Lung microvascular endothelial cell (primary cell): ENCODE measurements at places on chromosomes 6 and 20. TPM values are rescaled to one million over a fixed set of nuclear protein-coding genes. Genes with fewer than 3 reads are reported as not detected.

ELOVL2 gene
- total RNA-seq: not detected in 2 replicates

CRISP2 gene
- not detected in 2 replicates for total RNA-seq

RNF39 gene
- total RNA-seq: not detected in 2 replicates

RHAG gene
- total RNA-seq: not detected in 2 replicates

NXT1 gene
- 20.5 and 29.4 TPM in 2 replicates for total RNA-seq

HLA-DMB gene
- under 0.01 TPM in 1 of 2 replicates, not detected in the other for total RNA-seq

CTNNBL1 gene
- 19.4 and 23.4 TPM in 2 replicates for total RNA-seq

DEFB125 gene
- total RNA-seq: not detected in 2 replicates

SLC22A2 gene
- not detected in 2 replicates for total RNA-seq

PROKR2 gene
- not detected in 2 replicates for total RNA-seq

PRPH2 gene
- 0.44 and 0.60 TPM in 2 replicates for total RNA-seq

PRKN gene
- under 0.01 and 0.40 TPM in 2 replicates for total RNA-seq

VWA7 gene
- total RNA-seq: under 0.01 and 0.40 TPM in 2 replicates

SDCBP2 gene
- total RNA-seq: 2.0 and 4.4 TPM in 2 replicates

MLN gene
- total RNA-seq: not detected in 2 replicates

TGM6 gene
- not detected in 2 replicates for total RNA-seq

TTK gene
- 2.2 and 8.7 TPM in 2 replicates for total RNA-seq

STMND1 gene
- total RNA-seq: not detected in 2 replicates

RALGAPA2 gene
- total RNA-seq: 20.9 and 43.1 TPM in 2 replicates

PRSS35 gene
- total RNA-seq: not detected in 2 replicates

BIRC7 gene
- total RNA-seq: not detected in 2 replicates

FAM209B gene
- not detected in 2 replicates for total RNA-seq

SPATA25 gene
- total RNA-seq: 0.44 and 0.79 TPM in 2 replicates

DCDC2 gene
- total RNA-seq: not detected in 2 replicates

OLIG3 gene
- not detected in 2 replicates for total RNA-seq

CD93 gene
- 20.8 and 129 TPM in 2 replicates for total RNA-seq

MYB gene
- total RNA-seq: not detected in 2 replicates

MEP1A gene
- total RNA-seq: not detected in 2 replicates

WFDC2 gene
- total RNA-seq: not detected in 2 replicates

TBXT gene
- total RNA-seq: not detected in 2 replicates

ZBP1 gene
- not detected in 2 replicates for total RNA-seq

C20orf202 gene
- not detected in 2 replicates for total RNA-seq
